Activated T-cell treated with anti-CD3 and anti-CD28 coated beads, Interleukin-2, amount 50 U/mL, for 24 hours (primary cell): ENCODE measurements at places on chromosomes 7 and 10.

GRCh38 chr10:48456361-48456804 lies 148.5 kb downstream of the ARHGAP22 start:
- peaks cover 5% of the 10 kb centered on the region for H3K27me3 ChIP-seq
- no peak overlapping the region for H3K27ac ChIP-seq
- H3K4me1 ChIP-seq = no peaks in the 10 kb centered on the region
- H3K36me3 ChIP-seq = no peaks in the 10 kb centered on the region
- DNase-seq = peak; percentile 15
- H3K4me3 ChIP-seq = no peak overlapping the region

- H3K4me3 ChIP-seq = no peak overlapping the region
- no peaks in the 10 kb centered on the region for H3K36me3 ChIP-seq
- no peak overlapping the region for H3K27ac ChIP-seq
- H3K4me1 ChIP-seq = no peaks in the 10 kb centered on the region
- DNase-seq = no peak
- no peaks in the 10 kb centered on the region for H3K27me3 ChIP-seq
These were observed 629.0 kb upstream of the MBL2 start for GRCh38 chr10:53401536-53401935.

DNA sequence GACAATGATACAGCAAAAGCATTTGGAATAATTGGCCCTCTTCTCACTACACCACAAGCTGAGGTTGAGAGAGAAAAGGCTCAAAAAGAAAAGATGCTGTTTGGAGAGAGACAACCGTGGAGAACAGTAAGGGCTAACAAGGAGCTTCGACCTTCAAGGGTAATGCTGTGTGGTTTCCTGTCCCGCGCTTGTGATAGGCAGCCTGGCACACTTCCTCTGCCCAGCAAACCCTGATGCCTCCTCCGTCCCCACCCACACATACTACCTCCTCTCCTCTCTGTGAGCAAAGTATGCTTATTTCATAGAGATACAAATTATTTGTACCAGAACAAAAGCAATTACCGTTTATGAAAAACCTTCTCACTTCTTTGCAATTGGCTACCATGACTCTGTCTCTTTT lies 755.4 kb downstream of the KCNMA1 start:
- H3K27ac ChIP-seq = peak overlapping the region; percentile 4
- no peak for DNase-seq
- peaks cover 17% of the 10 kb centered on the region for H3K4me1 ChIP-seq
- H3K4me3 ChIP-seq = no peak overlapping the region

- peak overlapping the region; percentile 88 for H3K4me3 ChIP-seq
- H3K4me1 ChIP-seq = peaks cover 15% of the 10 kb centered on the region
- H3K36me3 ChIP-seq = peaks cover 12% of the 10 kb centered on the region
These were observed 1.6 kb downstream of the C1GALT1 start for GRCh38 chr7:7183838-7184463.

- no peak overlapping the region for H3K4me3 ChIP-seq
- no peak for DNase-seq
- H3K27me3 ChIP-seq = peaks cover 39% of the 10 kb centered on the region
These were observed 24.3 kb downstream of the CSTF2T start for GRCh38 chr10:51675088-51675487.

- H3K27ac ChIP-seq = no peak overlapping the region
- no peaks in the 10 kb centered on the region for H3K4me1 ChIP-seq
- H3K4me3 ChIP-seq = no peak overlapping the region
- DNase-seq = no peak
These were observed 452.0 kb downstream of the REEP3 start for GRCh38 chr10:63972949-63973827.

DNA sequence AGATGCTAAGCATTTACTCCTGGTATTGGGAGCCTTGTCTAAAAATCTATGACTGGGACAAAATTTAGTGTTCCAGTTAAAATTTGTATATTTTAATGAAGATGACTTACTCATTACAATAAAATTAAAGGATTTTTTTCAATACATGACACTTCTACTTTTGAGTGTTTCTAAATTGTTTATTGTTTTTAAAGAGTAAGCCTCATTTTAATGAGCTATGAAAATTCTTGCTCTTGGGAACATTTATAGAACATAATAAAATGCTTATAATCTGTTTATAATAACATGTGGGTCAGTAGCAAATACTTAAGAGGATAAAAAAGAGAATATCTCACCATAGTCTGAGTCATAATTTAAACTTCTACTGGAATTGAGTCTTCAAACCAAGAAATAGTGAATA lies 149.5 kb downstream of the PLCE1 start:
- H3K4me3 ChIP-seq = no peak overlapping the region
- no peak overlapping the region for H3K27ac ChIP-seq
- H3K27me3 ChIP-seq = peaks cover 4% of the 10 kb centered on the region
- H3K4me1 ChIP-seq = no peaks in the 10 kb centered on the region
- no peak for DNase-seq
- H3K36me3 ChIP-seq = no peaks in the 10 kb centered on the region

GRCh38 chr10:60818134-60818770 lies 40.0 kb downstream of the CDK1 start:
- no peak overlapping the region for H3K27ac ChIP-seq
- no peak for DNase-seq
- peaks cover 8% of the 10 kb centered on the region for H3K4me1 ChIP-seq

- no peaks in the 10 kb centered on the region for H3K36me3 ChIP-seq
- H3K4me3 ChIP-seq = no peak overlapping the region
- H3K27ac ChIP-seq = no peak overlapping the region
- peaks cover 5% of the 10 kb centered on the region for H3K27me3 ChIP-seq
- DNase-seq = no peak
These were observed 76.6 kb downstream of the VSTM4 start for GRCh38 chr10:49038711-49039110.
